NCI-H748 treated with DMSO at 0.1 percent for 48 hours (cell line): ENCODE measurements at places on chromosomes 2 and 18.

DNA sequence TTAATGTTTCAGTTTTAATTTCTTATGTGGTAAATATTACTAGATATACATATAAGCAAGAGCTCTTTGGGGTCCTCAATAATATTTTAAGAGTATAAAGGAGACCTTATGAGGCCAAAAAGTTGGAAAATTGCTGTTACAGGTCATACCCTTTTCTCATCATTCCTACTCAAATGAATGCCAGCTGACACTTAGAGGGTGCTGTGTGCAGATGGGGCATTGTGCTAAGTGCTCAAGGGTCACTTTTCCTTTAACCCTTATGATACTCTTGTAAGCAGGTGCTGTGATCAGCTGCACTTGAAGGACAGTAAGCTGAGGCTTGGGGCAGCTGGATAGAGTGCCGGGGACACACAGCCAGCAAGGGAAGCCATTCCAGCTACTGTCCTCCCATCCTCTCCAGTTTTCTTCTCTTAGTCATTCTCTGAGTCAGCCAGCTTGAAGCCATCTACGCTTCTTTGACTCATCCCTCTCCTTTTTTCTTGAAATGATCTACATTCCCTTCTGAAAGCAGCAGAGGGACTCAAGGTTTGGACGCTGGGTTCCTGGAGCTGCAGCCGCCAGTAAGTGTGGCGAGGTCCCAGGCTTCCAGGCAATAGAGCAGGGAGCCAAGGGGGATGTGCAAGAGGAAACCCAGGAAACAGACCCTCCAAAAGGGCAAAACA, 42.0 kb upstream of the CREB1 start:
- DNase-seq: no peak

DNA sequence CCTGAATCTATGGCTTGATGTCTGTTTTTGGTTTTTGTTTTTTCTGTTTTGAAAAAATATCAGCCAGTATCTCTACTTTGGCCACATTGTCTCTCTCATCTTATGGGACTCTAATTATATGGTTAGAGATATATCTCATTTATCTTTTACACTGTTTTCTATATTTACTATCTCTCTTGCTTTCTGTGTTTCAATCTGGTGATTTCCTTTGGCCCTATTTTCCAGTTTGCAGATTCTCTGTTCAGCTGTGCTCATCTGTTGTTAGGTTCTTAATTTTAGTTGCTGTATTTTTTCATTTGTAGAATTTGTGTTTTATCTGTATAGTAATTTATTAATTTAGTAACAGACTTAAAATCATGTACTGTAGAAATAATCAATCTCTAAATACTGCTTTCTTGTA, 41.3 kb upstream of the ELAC1 start:
- DNase-seq: no peak

DNA sequence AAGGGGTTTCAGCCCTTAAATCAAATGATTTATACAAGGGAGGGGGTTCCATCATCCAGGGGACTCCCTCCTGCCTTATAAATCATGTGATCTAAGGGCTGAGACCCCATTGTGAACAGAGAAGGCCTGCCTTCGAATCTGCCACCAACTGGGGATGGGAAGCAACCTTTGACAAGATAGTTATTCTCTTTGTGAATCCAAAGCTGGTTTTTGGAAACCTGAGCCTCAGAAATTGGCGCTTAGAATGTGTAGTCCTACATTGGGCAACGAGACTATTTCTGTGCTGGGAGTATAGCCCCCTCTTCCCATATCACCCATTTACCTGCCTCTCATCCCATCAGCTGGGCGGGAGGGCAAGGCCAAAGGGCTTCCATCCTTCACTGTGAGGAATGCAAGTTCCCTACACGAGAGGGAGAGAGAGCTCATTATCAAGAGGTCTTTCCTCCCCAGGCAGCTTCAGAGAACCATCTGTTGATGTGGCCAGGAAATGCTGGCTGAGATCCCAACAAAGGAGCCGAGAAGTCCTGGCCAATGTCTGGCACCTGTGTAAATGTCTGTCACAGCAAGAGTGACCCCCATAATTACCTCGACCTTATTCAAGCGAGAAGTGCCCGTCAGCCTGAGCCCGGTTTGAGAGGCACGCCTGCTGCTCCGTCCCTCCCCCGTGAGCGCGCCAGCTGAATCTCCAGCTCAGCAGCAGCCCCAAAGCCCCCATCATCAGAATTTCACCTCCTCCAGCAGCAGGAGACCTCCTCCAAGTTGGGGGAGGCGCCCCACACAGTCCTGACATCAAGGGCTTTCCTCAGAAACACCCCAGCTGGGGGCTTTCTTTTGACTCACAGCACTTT, 48.4 kb upstream of the APCDD1 start:
- DNase-seq: peak; percentile 91

DNA sequence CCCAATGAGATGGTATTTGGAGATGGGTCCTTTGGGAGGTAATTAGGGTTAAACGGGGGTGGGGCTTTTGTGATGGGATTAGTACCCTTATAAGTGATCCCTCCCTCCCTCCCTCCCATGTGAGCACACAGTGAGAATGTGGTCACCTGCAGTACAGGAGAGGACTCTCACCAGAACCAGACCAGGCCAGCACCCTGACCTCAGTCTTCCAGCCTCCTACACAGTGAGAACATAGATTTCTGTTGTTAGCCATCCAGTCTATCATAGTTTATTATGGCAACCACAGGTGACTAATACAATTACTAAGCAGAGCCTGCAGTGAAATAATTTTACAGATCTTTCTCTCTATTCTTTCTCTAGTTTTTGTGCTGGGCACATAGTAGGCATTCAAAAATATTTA, 137.7 kb upstream of the PKDCC start:
- DNase-seq: no peak

GRCh38 chr2:156445296-156446220, 9.4 kb downstream of the GPD2 start:
- DNase-seq: no peak

DNA sequence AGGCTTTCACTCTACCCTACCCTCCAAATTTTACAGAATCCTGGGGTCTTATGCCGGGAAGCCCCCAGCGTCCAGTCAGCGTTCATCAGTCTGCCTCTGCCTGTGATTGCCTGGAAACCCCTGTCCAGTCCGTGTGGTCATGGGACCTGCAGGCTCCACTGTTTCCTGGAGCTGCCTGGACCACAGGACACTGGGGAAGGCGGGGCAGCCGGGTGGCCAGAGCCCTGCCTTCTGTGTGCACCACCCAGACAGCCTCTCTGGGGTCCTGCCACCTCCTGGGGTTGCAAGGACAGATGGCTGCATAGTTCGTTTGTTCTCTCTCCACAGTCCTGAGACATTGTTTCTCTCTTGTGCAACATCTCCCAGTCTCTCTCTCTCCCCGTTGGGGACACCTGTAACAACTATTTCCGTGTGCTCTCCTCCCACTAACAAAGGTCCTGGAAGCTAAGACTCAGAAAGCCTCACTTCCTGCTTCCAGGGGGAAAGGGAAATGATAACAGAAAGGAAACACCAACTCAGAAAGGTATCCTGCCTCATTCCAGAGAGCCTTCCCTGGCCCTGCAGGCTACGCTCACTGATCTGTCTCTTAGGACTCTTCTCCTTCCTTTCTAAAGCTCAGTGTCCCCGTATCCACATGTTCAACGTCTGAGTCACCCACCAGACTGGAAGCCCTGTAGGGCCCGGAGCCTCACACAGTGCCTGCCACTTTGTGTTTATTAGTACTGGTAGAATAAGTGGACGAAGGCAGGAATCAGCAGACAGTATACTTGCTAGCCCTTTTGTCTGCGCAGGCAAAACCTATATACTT, 192.8 kb upstream of the RAB12 start:
- DNase-seq: no peak

DNA sequence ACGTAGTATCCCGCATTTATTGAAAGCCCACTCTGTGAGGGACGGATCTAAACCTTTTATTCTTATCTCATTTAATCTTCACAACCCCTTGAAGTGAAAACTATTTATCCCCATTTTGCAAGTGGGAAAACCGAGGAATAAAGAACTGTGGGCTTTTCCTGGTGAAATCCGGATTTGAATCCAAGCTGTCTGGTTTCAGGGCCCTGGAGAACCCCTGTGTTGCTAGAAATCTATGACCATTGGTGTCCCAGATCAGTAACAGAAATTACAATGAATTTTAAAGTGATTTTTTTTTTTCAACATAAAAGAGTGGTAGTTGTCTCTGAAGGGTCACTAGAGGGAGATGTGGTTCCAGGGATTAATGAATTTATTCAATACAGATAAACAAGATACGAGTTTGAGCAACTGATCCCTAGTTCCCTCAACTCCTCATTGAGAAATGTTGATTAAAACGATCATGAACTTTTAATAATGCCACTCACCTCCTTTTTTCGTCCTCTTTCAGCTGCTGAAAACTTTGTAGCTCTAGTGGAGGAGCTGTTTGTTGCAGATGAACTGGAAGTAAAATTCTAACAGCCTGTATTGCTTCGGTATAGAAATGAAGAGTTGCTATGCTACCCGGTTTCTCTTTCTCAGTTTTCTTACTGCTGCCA, 940 bp downstream of the XRCC5 start:
- no peak for DNase-seq

DNA sequence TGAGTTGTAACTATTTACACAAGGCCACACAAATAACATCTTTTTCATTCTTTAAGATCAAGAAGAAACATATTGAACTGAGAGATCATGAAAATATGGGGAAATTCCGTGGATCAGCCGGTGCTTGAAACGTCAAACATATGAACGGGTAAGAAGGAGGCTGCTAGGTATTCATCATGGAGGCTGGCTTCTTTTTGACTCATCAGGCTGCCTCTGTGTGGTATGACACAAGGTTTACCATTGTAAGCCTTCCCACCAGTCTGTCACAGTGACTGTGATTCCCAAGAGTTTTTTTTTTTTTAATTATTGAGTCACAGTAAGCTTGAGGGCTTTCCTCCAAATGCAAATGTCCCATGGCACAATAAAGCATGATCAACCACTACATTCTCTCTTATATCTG, 506.9 kb downstream of the BCL11A start:
- no peak for DNase-seq

DNA sequence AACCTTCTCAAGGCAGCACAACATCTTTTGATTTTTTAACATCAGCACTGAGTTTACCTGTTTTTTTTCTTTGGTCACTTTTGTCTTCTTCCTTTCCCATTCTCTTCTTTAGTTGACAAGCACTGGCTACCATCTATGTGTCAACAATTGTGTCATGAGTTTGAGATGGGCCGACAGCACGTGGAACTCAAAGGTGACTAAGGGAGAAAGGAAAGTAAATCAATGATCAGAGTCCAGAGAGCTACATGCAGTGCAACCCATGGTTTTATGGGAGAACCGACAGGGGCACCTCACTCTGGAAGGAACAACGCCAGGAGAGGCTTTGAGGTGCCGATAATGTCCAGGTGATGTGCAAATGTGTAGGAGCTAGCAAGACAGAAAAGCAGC, 755.5 kb downstream of the RNF144A start:
- no peak for DNase-seq

DNA sequence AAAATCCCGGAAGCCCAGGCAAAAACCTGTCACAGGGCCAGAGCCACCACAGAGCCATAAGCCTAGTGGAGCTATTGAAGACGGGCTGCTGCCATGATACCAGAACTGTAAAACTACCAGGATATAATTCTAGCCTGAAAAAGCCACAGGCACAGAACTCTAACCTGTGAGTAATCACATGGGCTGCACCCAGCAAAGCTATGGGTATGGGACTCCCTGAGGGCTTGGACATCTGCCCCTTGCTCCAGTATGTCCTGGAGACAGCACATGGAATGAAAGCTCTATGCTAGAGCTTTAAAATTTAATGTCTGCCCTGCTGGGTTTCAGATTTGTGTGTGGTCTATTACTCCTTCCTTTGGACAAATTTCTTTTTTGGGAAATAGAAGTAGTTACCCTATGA, 2183.6 kb upstream of the CELF4 start:
- no peak for DNase-seq

DNA sequence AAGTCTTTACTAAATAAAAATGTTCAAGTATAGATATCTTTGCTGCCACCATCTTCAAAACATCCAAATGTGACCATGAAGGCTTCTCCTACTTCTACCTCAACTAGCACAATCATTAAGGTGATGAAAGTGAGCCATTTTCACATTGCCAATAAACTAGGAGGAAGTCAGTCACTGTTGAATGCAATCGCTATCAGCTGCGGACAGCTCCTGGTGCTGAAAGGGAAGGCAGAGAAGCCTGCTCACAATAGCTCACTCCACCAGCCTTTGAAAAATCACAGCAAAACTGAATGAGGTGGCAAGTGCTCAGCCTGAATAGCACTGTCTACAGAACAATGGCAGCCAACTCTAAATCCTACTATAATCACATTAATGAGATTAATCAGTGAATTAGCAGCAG, 2.2 kb downstream of the MYT1L start:
- peak; percentile 80 for DNase-seq

DNA sequence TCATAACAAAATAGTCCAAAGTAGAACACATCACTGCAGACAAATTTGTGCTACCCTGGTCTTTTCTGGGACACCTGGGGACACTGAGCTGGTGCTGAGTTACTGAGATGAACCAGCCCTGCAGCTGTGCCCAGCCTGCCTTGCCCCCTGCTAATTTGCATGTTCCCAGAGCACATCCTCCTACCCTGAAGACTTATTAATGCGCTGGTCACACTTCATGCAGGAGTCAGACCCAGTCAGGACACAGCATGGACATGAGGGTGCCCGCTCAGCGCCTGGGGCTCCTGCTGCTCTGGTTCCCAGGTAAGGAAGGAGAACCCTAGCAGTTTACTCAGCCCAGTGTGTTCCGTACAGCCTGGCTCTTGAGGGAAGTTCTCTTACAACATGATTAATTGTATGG, 1518.3 kb downstream of the RPIA start:
- DNase-seq: no peak

DNA sequence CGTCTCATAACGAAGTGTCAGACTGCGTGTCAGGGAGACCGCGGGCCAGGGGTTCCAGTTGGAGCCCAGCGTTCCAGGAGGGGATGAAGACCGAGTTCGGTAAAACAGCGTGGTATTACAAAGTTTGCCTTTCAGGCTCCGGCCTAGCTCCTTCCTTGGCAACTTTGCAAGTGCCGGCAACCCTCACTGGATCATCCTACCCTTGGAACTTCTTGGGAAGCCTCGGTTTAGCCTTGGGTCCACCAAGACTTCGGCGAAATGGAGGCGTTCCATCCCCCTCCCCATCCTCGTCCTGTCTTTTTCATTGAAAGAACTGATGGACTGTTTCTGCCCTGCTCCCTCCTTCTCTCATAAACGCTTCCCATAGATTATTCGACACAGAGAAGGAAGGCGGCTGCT, 10.4 kb upstream of the SKOR2 start:
- DNase-seq: no peak

GRCh38 chr2:134107402-134107801, 146.5 kb upstream of the MGAT5 start:
- no peak for DNase-seq

- DNase-seq: no peak
These were observed 5.0 kb downstream of the AP1S3 start for GRCh38 chr2:223832241-223832903.

DNA sequence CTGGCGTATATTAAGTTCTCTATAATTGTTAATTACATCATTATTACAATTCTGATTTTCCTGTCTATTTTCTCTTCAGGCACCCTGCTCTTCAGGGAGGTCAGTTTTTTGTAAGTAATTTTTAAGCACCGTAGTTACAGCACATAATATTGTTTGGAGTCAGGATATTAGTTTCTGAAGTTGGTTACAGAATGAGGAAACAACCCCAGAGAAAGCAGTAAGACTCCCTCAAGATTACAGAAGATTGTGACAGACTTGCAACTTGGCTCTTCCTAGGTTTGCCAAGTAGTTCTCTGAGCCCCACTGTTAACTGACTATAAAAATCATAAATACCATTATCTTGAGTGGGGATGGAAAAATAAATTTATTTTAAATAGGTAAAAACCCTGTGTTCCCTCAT, 921 bp downstream of the RPE start:
- DNase-seq: no peak

GRCh38 chr2:148935791-148936190, 60.8 kb downstream of the KIF5C start:
- DNase-seq: no peak

- no peak for DNase-seq
These were observed 107.1 kb upstream of the TCF4 start for GRCh38 chr18:55695091-55695490.
